Activated T-helper 1 cell treated with anti-CD3 and anti-CD28 coated beads, Interleukin-2, amount 50 U/mL, for 16 hours (primary cell): ENCODE measurements at places on chromosomes 7 and 10.

- DNase-seq, result no peak
Observed at GRCh38 chr10:35993591-35994515, 351.8 kb upstream of the FZD8 start.

- DNase-seq, result no peak
Observed at GRCh38 chr10:114386452-114386851, 17.9 kb downstream of the AFAP1L2 start.

DNA sequence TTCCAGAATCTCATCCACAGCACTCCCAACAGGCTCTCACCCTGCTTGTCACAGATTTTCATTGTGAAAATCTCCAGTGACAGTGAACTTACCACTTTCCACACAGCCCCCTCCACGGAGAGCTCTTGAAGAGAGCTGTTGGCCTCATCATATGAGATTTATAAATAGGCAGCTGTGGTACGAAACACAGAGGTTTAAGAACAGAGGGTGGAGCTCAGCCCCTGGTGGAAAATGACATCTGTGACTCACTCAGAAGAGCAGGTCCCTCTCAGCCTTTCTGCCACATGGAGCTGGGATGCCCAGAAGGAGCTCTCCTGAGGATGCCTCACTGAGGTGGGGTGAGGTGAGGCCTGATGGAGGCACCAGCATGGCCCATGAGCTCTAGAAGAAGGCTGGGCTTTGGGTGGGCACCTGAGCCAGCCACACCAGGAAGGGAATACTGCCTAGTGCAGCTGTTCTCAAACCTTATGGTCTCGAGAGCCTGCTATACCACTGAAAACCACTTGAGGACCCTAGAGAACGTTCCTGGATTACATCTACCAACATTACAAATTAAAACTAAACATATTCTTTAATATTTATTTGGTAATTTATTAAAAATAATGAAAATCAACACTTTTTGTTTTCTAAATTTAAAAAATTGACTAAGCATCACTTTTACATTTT is 25.8 kb upstream of the EEPD1 start:
- no peak for DNase-seq

GRCh38 chr7:134176037-134176350 is 48.9 kb downstream of the LRGUK start:
- no peak for DNase-seq

DNA sequence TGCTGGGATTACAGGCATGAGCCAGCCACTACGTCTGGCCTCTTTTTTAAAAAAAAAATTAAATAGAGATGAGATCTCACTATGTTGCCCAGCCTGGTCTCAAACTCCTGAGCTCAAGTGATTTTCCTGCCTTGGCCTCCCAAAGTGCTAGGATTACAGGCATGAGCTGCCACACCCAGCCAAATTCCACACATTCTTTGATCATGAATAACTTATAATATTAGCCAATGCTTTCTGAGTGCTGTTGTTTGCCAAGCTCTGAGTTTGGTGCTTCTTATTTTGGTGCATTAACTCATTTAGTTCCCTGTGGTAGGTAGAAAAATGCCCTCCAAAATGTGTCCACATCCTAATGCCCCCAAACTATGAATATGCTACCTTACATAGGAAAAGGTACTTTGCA is 47.2 kb upstream of the MKI67 start:
- DNase-seq, result no peak

DNA sequence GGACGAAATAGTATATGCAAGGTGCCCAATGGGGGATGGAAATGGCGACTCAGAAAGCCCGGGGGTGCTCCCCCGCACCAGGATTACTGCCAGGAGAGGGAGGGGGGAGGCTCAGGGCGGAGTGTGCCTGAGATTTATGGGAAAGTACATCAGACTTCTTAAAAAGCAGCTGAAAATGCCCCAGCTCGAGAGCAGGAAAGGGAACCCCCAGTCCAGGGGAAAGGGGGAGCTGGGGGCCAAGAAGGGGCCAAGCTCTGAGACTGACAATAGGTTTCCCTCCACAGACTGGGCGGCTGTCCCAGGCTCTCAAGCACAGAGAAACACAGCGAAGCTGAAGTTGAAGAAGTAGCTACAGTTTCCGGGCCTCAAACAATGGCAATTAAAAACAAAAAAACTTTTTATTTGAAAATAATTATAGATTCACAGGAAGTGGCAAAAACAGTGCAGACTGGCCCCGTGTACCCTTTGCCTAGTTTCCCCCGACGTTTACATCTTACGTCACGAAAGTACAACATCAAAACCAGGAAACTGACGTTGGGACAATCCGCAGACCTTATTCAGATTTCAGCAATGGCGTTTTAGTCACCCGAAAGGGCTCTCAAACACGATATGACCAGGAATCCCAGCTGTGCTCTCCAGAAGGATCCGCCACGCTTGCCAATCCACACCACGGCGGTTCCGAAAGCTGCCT is 83.9 kb upstream of the FGFR2 start:
- DNase-seq, result no peak

DNA sequence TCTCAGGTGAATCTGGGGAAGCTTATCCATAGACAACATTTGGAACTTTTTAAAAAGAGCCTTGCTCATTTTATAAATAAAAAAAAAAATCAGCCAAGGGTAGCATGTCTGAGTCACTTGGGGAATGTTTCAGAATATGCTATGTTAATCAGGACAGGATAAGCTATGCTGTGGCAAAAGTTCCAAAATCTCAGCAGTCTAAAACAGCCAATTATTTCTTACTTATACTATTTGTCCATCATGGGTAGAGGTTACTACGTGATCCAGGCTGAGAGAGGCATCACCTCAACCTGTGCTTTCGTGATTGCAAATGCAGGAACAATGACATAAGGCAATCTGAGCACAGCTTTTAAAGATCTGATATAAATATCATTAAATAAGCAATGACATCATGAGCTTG is 6.5 kb downstream of the SLC13A1 start:
- DNase-seq, result no peak

GRCh38 chr10:16662923-16663322 is 141.2 kb upstream of the C1QL3 start:
- no peak for DNase-seq

DNA sequence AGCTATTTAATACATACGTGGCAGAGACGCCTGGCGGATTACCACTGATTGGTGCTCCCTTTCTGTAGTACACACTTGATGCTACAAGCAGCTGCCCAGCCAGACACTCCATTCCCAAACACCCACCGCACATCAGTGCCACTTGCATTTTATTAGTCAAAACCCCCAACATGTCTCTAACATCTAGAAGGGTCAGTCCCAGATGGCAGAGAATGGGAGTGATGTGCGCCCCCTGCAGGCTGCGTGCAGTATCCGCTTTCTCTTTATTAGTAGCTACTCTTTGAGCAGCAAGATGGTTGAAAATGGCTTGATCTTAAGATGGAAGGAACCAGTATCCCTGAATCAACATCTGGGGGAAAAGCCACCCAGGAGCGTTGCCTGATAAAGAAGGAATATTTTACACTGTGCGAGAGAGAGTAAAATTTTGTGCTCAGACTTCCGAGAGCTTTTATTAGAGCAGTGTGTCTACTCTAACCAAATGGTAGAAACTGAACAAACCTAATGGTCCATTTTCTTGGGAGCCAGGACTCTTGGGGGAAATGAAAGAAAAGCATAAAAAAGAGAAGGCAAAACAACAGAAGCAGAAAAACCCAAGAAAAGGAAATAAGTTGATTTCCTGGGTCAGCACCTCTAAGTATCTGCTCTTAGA is 78.3 kb downstream of the ST8SIA6 start:
- no peak for DNase-seq

- DNase-seq, result no peak
Observed at GRCh38 chr10:28241741-28242399, 61.0 kb downstream of the MPP7 start.

- no peak for DNase-seq
Observed at GRCh38 chr10:51879238-51879637, 179.8 kb upstream of the CSTF2T start.

- DNase-seq, result no peak
Observed at GRCh38 chr7:27520815-27521790, 141.6 kb downstream of the HIBADH start.

- no peak for DNase-seq
Observed at GRCh38 chr10:103692952-103693811, 162.2 kb downstream of the SH3PXD2A start.

DNA sequence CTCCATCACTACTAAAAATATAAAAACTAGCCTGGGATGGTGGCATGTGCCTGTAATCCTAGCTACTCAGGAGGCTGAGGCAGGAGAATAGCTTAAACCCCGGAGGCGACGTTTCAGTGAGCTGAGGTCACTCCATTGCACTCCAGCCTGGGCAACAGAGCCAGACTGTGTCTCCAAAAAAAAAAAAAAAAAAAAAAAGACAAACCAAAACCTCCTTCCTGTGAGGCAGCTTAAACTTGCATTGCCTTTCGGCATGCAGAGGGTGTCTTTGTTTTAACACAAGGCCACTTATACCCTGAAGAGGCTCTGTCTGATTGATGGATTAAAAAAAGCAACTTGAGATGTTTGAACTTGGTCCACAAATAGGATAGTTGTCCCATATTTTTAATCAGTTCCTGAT is 128.4 kb upstream of the RSU1 start:
- no peak for DNase-seq

- DNase-seq, result no peak
Observed at GRCh38 chr10:8035006-8035640, 19.4 kb upstream of the GATA3 start.

DNA sequence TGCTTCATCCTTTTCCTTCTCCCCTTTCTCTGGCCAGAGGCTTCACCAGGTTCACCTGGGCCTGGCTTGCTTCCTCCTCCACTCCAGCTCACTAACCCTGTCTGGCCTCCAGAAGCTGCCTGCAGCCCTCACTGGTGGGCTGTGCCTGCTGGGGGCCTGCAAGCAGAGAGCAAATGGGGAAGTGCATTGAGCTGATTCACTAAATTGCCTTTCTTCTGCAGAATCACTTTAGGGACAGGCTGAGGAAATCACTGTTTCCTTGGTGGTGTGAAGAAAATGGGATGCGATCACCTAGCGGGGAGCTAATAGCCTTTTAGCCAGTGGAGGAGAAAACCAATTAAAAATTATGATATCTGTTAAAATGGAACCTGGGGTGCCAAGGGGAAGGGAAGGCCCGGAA is 3.0 kb downstream of the RET start:
- DNase-seq, result no peak

DNA sequence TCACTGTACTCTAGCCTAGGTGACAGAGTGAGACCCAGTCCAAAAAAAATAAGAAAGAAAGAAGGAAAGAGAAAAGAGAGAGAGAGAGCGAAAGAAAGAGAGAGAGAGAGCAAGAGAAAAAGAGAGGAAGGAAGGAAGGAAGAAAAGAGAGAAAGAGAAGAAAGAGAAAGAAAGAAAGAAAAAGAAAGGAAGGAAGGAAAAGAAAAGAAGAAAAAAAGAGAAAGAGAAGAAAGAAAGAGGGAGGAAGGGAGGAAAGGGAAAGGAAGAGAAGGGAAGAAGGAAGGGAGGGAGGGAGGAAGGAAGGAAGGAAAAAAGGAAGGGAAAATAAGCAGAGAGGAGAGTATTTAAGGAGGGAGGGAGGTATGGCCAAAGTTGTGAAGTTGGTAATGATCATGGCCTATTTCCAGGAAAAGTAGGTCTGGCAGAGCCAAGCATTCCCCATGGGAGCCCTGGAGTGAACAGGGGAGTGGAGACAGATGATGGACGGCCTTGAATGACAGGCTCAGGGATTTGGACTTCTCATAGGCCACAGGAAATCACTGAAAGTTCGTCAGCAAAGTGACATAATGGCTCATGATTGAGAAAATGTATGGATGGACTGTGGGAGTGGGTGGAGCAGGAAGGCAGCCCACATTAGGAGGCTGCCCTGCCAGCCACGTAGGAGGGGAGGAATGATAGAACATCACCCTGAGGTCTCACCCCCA is 44.8 kb upstream of the CUX1 start:
- DNase-seq, result no peak

GRCh38 chr10:105615715-105616365 is 974.8 kb downstream of the SORCS3 start:
- DNase-seq, result no peak

GRCh38 chr7:67413670-67414069 is 417.0 kb downstream of the TYW1 start:
- DNase-seq, result no peak
